ENCODE measurements at places on chromosomes 11 and 22.

DNA sequence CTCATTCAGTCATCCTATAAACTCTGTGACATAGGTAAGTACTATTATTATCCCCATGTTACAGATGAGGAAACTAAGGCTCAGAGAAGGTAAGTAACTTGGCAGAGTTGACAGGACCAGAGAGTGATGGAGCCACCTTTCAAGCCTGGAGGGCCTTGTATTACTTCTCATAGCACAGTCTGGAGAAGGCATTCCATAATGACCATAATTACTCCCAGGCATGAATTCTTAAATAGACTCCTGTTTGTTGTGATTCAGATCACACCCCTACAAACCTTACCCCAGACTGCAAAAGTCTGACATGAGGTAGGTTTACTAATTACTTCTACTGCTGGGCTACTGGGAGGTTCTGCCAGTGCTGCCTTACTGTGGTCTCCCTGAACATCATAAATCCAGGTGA, 77.0 kb downstream of the CD44 start:
- DNase-seq = no peak

DNA sequence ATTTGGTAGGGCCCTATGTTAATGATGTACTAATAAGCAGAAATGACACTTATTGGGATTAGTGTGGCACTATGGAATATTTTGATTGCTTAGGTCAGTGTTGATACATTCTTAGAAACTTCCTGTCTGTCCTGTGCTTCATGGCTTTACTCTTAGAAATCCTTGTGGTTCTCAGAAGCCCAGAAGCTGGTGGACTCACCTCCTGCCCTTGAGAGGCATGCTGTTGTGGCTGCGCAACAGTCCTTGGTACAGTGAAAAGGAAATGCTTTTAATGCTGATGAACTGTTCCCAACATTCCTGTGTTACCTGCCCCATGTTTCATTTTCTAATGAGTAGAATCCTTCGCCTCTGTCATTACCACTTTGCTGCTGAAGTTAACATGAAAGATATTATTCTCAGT, 52.4 kb upstream of the MYO18B start:
- no peak for DNase-seq

DNA sequence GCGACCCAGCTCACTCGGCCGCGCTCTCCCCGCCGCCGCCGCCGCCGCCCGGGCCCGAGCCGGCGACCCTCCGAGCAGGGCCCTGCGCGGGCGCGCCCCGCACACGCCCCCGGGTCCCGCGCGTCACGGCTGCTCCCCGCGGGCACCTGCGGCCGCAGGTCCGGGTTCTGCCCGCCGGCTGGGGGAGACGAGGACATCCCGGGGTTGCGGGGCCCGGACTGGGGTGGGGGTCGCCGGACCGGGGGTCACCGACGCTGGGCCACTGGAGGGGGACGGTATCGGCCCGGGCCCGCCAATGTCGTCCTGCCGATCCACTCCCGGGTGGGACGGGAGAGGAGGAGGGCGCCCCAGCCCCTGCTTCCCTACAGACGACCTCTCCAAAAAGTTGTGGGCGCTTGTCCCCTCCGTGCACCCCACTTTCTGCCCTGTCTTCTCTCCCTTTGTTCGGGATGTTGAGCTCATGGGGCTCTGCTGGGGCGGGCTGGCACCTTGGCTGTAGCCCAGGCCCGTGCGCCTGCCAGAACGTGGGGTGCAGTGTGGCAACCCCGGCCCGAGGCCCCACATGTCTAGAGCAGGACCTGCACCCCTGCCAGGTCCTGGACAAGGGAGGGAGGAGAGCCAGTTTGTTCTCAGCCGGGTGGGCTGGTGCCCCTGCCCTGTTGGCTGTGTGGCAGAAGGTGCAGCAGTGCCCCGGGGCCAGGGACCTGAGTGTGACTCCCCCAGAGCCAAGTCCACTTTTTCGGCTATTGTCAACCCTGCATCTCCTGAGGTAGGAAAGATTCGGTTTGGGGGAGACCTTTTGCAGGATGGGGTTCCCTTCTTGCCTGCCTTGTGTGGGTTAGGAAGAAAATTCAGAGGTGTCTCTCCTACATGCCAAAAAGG, 40.2 kb upstream of the CELSR1 start:
- DNase-seq = no peak

GRCh38 chr11:69446108-69446507, 35.4 kb upstream of the LINC01488 start:
- no peak for DNase-seq

GRCh38 chr11:102346456-102346747, 612 bp upstream of the BIRC2 start:
- DNase-seq = no peak

DNA sequence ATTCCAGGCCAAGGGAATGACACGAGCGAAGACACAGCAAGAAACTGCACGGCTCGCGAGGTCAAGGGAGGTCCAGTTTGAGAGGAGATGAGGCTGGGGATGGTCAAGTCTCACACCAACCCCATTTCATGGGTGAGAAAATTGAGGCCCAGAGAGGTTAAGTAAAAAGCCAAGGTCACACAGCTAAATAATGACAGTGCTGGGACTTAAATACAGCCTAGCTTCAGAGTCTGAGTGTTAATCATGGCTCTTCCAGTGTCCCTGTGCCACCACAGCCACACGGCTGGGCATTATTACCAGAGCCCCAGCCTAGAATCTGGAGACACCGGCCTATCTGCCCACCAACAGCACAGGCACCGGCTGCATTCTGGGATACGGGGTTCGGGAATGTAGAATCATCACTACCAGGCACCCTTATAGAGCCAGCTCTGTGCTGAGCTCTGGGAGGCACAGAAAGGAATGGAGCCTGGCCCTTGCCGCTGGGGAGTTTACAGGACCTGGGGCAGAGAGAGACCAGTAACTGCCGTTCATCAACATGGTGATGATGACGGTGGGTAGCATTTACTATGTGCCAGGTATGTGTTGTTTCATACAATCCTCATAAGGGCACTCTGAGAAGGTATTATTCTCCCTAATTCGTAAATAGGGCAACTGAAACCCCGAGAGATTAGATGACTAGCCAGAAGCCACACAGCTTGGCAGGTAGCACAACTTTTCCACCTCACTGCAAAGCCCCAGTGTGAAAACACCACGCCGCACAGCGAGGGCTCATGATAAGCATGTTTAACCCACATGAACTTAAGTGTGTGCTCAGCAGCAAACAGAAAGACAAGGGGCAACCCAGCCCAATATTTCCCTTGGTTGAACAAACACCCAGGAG, 51.8 kb downstream of the CD6 start:
- no peak for DNase-seq
